ENCODE measurements at places on chromosomes 16 and 17.

DNA sequence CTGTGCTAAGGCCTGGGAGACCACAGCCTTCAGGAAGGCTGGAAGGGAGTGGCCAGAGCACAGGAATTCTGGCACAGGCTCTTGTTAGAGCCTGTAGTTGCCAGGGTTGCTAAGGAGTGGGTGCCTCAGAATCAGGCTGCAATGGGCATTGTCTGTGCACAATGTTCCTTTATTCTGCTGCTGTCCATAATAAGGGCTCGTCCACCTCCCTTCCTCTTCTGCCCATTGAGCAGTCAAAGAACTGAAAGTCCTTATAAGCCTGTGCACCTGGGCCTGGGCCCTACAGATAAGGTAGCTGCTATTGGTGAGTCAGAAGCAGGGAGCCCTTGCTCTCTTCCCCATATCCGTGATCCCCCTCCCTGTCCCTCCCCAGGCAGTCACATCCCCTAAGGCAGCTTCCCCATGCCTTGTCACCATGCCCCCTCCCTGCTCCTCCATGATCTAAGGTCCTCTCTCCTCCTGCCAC, 5.4 kb upstream of the CNGB1 start:
- no peak for DNase-seq

DNA sequence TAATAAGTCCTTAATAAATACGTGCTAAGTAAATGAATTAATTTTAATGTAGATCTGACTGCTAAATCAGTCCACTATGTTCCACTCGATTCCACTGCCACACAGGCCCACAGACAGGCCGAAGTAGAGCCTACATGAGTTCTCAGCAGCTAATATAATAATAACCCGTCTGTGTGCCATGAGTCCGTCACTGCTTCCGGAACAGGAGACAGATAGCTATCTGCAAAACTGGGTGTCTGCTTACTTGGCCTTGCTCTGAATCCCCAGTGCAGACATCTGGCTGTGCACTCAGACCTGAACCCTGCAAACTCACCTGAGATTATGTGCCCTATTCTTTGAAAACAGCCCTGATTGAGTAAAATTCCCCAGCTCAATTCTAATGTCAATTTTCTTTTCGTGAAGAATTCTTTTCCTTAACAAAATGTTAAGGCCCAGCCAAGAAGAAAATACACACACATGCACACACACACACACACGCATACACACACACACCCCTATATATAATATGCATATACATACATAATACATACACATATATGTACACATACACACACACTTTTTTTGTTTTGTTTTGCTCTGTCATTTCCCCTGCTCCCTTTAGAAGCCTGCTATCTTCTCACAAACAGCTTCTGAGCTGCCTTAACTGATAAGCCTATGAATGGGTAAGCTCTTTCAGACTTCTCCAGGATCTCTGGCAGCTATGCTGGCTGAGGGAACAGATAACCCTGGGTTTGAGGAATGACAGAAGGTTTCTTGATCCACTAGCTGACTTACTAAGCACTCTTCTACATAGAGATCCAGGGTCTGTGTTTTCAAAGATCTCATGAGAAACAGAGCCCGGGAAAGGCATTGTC, 39.8 kb upstream of the TOM1L1 start:
- no peak for DNase-seq

DNA sequence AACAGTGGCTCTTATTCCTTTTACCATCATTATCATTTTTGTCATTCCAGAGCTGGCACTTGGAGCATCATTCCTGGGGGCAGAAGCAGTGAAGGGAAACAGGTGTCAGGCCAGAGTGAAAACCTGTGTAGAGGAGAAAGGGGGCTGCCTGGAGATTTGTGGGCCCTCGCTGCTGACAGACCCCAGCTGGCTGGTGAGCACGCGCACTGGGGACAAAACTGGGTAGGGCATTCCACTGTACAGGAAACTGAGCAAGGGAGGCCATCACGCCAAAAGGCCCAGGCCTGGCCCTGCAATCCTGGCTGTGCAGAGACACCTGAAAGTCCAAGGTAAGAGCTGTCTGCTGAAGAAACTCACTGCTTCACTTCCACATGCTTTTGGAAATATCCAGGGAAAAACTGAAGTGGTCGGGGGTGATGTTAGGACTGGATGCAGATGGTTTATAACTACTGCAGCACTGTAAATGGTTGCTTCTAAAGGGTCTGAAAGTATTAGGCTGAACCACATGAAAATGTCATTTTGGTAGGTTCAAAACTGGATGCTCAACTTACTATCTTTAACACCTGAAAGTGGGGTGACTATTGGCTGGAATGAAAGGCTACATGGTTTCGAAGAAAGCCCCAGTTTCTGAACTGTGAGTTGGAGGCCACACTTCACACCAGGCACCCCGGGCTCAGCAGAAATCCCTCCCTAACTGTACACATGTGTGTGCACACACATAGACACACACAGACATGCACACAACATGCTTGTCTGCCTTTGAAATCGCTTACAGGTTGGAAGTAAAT, 225.0 kb downstream of the C16orf78 start:
- DNase-seq = no peak

GRCh38 chr16:25033852-25034251, 18.7 kb upstream of the ARHGAP17 start:
- no peak for DNase-seq

DNA sequence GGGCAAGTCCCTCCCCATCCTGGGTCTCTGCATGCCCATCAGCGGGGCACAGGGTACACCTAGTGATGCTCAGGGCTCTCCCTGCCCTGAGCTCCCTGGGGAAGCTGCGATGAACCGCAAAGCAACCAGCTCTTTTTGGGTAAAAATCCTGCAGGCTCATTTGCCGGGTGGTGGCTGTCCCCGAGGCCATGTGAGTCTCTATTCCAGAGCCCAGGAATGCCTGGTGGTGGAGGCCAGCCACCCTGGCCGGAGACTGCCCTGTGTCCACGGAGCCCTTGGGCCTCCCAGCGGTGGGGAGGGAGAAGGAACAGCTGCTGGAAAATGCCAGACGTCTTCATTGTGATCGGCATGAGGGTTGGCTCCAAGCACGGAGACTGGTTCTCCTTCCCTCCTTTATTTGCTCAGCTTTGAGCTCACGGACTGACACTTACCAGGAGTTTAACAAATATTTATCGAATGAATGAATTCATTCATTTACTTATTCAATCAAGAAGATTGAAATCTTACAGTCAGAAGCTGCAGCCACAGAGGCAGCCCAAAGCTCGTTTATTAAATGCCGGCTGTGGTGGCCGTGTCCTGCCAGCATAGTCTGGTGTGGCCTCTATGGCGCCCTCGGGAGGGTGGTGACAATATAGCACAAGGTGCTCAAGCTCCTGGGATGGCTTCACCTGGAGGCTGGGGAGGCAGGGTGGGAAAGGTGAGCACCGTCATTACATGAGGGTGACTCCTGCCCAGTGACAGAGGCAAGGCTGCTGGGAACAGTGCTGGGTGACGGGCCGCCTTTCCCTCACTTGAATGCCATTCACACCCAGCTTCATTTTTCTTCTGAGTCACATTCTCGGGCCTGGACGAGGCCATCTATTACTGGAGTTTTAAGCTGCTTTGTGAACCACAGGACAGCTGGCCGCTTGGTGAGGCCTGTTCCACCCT, 31.1 kb upstream of the JPH3 start:
- DNase-seq = no peak

- no peak for DNase-seq
Measured at GRCh38 chr16:11105038-11105903, 150.7 kb downstream of the SOCS1 start.

DNA sequence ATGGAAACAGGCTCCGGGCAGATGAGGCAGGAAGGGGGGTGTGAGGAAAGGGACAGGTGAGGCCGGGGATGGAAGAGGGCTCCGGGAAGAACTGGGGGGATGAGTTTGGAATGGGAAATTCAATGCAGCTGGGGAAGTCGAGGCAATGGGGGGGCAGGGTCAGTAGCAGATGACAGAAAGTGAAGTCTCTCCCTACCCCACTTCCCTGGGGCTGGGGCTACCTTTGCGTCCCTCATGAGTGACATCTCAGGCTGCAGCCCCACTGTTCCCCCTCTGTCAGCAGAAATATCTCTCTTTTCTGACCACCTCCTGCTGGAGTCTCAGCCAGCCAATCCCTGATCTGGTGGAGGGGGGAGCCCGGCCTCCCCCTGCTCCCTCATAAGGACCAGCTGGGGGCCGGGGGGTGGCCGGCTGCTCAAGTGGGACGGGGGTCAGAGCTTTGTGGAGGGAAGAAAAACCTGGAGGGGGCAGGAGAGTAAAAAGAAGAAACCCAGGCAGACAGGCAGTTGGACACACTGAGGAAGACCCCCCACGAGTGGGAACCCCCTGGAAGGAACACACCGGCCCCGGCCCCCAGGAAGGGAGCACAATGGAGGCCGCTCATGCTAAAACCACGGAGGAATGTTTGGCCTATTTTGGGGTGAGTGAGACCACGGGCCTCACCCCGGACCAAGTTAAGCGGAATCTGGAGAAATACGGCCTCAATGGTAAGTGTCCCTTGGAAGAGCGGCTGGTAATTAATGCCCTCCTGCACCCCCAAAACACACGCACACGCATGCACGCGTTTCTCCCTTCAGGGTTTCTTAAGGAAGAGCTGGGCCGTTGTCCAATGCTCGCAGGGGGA, at the start of gene ATP2A1:
TSS of gene ATP2A1 (plus strand) at position 406 of the 844 bp plus-strand sequence. CDS start at position 590, 184 bp downstream.
- DNase-seq = no peak

DNA sequence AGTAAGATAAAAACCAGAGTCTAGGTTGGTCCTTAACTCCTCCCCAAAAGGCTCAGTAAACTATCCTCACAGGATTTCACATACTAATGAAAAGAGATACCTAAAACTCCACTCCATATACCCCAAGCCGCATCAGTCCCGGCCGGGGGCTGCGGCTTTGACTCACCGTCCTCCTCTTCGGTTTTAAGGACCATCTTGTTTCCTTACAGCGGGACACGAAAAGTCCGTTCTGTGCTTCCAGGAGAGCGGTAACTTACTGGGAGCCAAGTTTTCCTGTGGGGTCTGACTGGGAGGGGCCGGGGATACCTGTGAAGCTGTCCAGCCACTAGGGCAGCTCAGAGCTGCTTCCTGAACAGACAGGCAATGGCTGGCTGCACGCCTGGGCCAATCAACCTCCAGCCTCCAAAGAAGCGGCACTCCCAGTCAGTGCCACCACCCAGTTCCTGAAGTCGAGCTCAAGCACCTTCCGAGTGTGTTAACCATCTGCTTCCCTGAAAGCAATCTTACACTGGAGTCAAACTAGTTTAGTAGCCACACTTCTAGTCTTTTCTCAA, 45.5 kb downstream of the CYTH1 start:
- peak; percentile 24 for DNase-seq

GRCh38 chr17:29742210-29742513, 119.5 kb upstream of the CORO6 start:
- no peak for DNase-seq

DNA sequence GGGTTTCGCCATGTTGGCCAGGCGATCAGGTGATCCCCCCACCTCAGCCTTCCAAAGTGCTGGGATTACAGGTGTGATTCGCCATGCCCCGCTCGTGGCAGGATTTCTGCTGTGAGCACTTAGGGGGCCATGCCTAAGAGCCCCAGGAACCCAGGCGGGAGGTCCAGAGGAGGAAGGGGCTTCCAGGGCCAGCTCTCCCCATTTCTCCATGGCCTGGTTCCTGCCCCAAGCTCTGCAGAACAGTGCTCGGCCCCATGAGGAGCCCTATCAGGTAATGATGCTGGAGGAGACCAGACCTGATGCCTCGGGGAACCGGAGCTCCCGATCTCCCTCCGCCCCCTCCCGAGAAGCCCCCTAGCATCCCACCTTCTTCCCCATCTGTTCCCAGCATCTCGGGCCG, 53.6 kb downstream of the RMI2 start:
- DNase-seq = no peak

GRCh38 chr17:12463102-12463501, 202.6 kb upstream of the MYOCD start:
- DNase-seq = no peak

GRCh38 chr17:42233156-42233555, 38.9 kb upstream of the GHDC start:
- DNase-seq = no peak

DNA sequence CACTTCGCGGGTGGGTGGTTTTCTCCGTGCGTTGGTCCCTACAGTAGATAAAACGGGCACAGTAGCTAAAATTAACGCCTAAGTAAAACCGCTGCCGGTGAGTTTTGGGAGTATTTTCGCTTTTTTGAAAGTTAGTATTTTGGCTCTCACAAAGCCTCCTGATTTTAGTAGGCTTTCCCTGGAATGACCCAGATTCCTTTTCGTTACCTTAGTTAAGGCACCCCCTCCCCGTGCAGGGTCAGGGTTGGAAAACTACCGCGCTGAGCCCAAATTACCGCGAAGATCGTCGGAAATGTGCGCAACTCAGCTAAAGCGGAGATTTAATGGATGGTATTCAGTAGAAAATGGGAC, 28.3 kb upstream of the ST6GALNAC1 start:
- DNase-seq = no peak

GRCh38 chr17:524406-524950, 171.9 kb upstream of the RPH3AL start:
- no peak for DNase-seq

GRCh38 chr17:68257934-68258333, 10.1 kb downstream of the AMZ2 start:
- DNase-seq = no peak

DNA sequence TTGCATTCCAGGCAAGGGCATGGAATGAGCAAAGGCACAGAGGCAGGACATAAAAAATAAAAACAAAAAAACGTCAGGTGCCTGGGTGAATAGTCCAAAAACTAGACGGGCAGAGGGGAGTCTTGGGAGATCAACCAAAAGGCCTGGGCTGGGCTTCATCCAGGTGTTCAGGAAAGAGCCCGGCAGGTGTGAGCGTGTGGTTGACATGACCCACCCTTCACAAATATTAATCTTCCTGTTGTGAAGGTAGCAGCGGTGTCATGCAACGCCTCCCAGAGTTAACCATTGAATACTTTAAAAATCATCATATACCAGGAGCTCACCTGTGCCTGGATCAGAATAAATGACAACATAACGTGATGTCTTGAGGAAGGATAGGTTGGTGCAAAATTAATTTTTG, 90.6 kb downstream of the USP22 start:
- no peak for DNase-seq

DNA sequence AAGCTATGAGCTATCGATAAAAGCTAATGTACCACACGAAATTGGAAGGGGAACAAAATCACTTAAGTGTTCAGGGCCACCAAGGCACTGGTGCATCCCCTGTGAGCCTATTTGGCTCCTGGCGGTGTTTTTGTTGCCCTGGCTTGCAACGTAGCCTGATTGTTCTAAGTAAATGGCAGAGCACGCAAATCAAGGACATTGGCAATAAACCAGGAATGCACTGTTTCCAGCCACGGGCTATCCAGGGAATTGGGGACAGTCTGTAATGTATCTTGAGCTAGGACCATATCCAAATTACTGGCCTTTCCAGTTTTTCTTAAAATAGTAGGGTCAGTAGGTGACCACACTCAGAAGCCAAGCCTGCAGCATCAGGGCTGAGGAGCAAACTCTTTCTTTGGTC, 734.0 kb downstream of the MAF start:
- no peak for DNase-seq

DNA sequence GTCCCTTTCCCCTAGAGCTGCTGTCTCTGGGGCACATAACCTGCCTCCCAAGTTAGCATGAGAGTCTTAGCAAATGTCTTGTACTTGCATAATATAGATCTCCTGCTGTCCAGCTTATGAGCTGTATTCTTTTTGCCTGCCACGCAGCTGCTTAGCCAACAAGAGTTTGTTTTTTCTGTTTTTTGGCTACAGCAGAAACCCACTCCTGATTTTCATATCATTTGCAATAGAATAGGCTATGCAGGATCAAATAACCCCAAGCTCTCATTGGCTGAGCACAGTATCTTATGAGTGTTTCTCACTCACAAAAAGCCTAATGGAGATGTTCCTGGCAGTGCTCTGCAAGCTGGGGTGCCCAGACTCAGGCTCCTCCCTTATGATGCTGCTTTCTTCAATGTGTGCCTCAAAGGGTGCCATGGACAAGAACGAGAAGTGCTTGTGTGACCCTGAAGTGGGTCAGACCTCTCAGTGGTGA, 23.1 kb downstream of the B9D1 start:
- DNase-seq = no peak

All from stimulated activated CD8-positive, alpha-beta memory T cell treated with anti-CD3 and anti-CD28 coated beads, Interleukin-15, amount 100 ng/mL, for 1 hour (primary cell).